Mesenteric fat pad (tissue), 1 donor: ENCODE measurements at places on chromosomes 6 and 20. TPM values are rescaled to one million over a fixed set of nuclear protein-coding genes. Genes with fewer than 3 reads are reported as not detected.

DNA sequence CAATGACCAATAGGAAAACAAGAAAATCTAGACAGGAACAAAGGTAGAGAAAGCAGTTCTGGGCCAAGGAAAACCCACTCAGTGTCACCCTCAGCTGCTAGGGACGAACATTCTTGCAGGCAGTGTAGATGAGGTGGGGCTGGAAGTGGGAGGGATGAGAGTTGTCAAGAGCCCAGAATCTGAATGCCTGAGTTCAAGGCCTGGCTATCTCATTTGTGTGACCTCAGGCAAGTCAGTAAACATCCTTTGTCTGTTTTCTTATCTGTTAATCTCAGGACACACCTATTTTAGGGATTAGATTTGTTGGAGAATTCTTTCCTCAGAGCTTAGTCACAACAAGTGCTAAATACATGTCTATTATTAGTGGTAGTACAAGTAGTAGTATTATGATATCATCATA is 50.9 kb upstream of the KIF16B start:
- DNase-seq = no peak

- no peak for DNase-seq
These were observed 176.7 kb downstream of the BMP7 start for GRCh38 chr20:57089699-57090144.

The OOEP gene
- total RNA-seq = not detected

The C6orf58 gene
- total RNA-seq = not detected

The RAET1L gene
- not detected for total RNA-seq

The PLG gene
- not detected for total RNA-seq

The SALL4 gene
- 0.16 TPM for total RNA-seq

The SNX14 gene
- 57.2 TPM for total RNA-seq
